Neural progenitor cell (in vitro differentiated cells): ENCODE measurements at places on chromosomes 4 and X. TPM values are rescaled to one million over a fixed set of nuclear protein-coding genes. Genes with fewer than 3 reads are reported as not detected.

KLB gene
- total RNA-seq: not detected in 2 replicates

KLHL13 gene
- total RNA-seq: 22.1 and 22.6 TPM in 2 replicates

PNMA5 gene
- total RNA-seq: not detected in 2 replicates

TMPRSS11F gene
- not detected in 2 replicates for total RNA-seq

GALNT7 gene
- total RNA-seq: 44.6 and 62.3 TPM in 2 replicates

RAB41 gene
- total RNA-seq: not detected in 2 replicates

UXT gene
- total RNA-seq: 88.5 and 91.9 TPM in 2 replicates

DNA sequence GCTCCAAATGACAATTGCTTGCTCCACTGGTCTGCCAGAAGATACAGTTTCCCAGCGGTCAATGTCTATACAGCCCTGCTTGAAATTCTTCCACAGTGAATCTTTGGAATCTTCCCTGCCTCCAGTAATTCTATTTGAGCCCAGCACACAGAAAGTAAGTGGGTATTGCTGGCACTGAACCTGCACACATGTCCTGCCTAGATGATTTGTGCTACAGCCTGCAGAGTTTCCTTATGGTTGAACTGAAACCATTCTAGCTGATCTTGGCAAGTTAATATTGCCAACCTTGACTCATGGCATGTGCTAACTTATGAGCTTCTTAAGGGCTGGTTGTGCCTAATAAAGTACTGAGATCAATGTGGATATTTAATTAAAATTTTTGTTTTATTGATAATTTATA, 553.8 kb upstream of the GNPDA2 start:
- H3K4me1 ChIP-seq: no peaks in the 10 kb centered on the region
- no peaks in the 10 kb centered on the region for H3K36me3 ChIP-seq
- DNase-seq: no peak
- no peak overlapping the region for H3K27ac ChIP-seq

- no peaks in the 10 kb centered on the region for H3K4me1 ChIP-seq
- H3K36me3 ChIP-seq: no peaks in the 10 kb centered on the region
- H3K27ac ChIP-seq: no peak overlapping the region
- H3K4me3 ChIP-seq: no peak overlapping the region
- DNase-seq: no peak
Observed at GRCh38 chrX:33989936-33990335, 142.2 kb downstream of the FAM47A start.

GRCh38 chr4:57607566-57608180, 497.5 kb upstream of the IGFBP7 start:
- H3K27me3 ChIP-seq: no peaks in the 10 kb centered on the region
- peak overlapping the region; percentile 1 for H3K4me3 ChIP-seq
- no peaks in the 10 kb centered on the region for H3K36me3 ChIP-seq
- H3K4me1 ChIP-seq: peaks cover 11% of the 10 kb centered on the region

- H3K27ac ChIP-seq: no peak overlapping the region
- H3K4me1 ChIP-seq: no peaks in the 10 kb centered on the region
- no peaks in the 10 kb centered on the region for H3K36me3 ChIP-seq
- no peaks in the 10 kb centered on the region for H3K27me3 ChIP-seq
- no peak for DNase-seq
Observed at GRCh38 chr4:73974352-73974751, 7.5 kb downstream of the PF4 start.

DNA sequence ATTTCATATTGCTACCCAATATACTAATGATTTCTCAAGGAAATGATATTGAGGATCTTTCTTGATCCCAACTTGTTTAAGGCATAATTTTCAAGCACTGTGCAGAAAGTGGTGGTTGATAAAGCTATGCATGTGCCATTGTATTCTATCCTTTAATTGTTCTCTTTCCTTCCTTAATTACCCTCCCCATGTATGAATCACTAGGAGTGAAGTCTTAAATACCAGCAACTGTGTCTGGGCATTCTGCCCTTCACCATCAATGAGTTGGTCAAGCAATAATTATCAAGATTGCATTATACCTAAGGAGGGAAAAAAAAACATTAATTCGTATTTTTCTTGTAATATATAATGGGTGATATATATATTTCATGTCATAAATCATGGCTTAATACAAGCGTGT, 111.8 kb upstream of the FRMPD4 start:
- DNase-seq: no peak
- H3K27ac ChIP-seq: no peak overlapping the region
- H3K4me3 ChIP-seq: no peak overlapping the region

GRCh38 chr4:81314196-81314896, 99.3 kb upstream of the PRKG2 start:
- H3K36me3 ChIP-seq: no peaks in the 10 kb centered on the region
- DNase-seq: peak; percentile 12
- H3K4me3 ChIP-seq: no peak overlapping the region
- H3K27ac ChIP-seq: no peak overlapping the region
- no peaks in the 10 kb centered on the region for H3K4me1 ChIP-seq

- H3K27ac ChIP-seq: no peak overlapping the region
- no peaks in the 10 kb centered on the region for H3K36me3 ChIP-seq
- DNase-seq: no peak
- no peaks in the 10 kb centered on the region for H3K4me1 ChIP-seq
Observed at GRCh38 chrX:87874043-87874442, 356.4 kb downstream of the KLHL4 start.

GRCh38 chrX:104921584-104922205, 298.8 kb downstream of the TEX13A start:
- no peak overlapping the region for H3K4me3 ChIP-seq
- no peaks in the 10 kb centered on the region for H3K36me3 ChIP-seq
- DNase-seq: no peak

DNA sequence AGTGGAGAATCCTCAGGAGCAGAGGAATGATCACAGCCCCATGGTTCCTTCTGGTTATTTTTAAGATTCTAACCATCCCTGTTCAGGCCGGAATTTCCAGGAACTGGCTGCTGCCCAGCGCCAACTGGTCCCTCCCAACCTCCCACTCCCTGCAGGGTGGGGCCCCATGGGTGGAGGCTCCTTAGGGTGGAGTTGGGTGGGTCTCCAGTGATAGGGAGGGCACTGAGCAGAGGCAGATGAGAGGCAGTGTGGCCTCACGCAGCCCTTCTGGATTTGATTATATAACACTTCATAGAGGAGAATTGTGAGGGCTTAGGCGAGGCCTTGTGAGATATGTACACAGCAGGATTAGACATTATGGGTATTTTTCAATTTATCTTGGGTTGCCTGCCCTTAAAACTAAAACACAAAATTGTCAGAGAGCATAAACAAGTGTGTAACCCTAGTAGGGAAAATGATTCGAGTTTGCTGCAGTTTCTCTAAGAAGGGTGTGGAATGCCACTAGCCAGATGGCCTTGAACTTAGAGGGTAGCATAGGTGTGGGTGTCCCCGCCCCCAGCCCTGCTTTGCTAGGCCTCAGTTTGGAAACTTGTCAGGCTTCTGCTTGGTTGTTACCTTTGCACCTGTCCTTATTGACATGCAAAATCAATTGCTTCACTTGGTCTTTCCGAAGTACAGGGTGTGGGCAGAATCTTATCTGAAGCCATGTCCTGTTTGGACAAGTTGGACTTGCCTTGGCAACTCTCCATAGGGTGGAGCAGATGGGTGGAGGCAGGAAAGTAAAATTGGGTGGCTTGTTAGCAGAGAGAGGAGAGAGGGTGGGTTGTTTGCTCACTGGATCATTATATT, 9.4 kb downstream of the KLF3 start:
- no peaks in the 10 kb centered on the region for H3K36me3 ChIP-seq
- no peaks in the 10 kb centered on the region for H3K27me3 ChIP-seq
- H3K4me1 ChIP-seq: peaks cover 67% of the 10 kb centered on the region

- H3K36me3 ChIP-seq: peaks cover 7% of the 10 kb centered on the region
- DNase-seq: no peak
- H3K4me3 ChIP-seq: no peak overlapping the region
- H3K27ac ChIP-seq: no peak overlapping the region
Observed at GRCh38 chrX:53883196-53883595, 161.1 kb downstream of the PHF8 start.

- no peak overlapping the region for H3K4me3 ChIP-seq
- no peaks in the 10 kb centered on the region for H3K27me3 ChIP-seq
- peaks cover 31% of the 10 kb centered on the region for H3K4me1 ChIP-seq
- H3K36me3 ChIP-seq: no peaks in the 10 kb centered on the region
- H3K27ac ChIP-seq: no peak overlapping the region
- no peak for DNase-seq
Observed at GRCh38 chr4:16684097-16684496, 214.3 kb downstream of the LDB2 start.

DNA sequence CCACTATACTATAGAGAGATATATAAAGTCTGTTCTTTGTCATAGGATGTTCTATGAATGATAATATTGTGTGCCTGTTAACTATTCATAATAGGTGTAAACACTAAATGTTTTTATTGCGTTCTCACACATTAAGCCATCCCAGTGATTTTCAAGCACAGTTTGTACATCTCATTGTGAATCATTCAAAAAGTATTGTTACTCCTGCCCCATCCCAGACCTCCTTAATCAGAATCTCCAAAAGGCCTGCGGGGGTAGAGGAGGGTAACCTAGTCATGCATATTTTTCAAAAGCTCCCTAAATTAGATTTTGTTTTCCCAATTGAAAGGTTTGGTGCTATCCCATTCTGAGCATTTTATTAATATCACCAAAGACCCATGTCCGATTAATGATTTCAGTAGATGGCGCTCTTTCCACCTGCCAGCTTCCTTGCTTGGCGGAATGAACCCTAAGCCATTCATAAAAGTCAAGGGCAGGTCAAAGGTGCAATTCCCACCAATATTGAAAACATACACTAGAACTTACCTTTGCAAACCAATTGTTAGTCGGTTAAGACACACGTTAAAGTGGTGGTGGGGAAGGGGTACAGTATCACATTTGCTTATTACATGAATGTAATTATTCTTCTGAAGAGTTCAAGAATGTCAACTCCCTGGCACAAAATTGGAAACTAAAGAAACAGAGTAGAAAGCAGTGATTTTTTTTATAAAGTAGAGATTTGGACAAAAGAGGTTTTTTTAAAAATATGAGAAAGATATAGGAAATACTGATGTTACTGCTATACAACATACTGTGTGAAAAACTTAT, 5.8 kb upstream of the TET2 start:
- no peaks in the 10 kb centered on the region for H3K4me1 ChIP-seq
- peak; percentile 43 for DNase-seq
- no peak overlapping the region for H3K27ac ChIP-seq
- no peak overlapping the region for H3K4me3 ChIP-seq
- H3K27me3 ChIP-seq: peaks cover 80% of the 10 kb centered on the region

DNA sequence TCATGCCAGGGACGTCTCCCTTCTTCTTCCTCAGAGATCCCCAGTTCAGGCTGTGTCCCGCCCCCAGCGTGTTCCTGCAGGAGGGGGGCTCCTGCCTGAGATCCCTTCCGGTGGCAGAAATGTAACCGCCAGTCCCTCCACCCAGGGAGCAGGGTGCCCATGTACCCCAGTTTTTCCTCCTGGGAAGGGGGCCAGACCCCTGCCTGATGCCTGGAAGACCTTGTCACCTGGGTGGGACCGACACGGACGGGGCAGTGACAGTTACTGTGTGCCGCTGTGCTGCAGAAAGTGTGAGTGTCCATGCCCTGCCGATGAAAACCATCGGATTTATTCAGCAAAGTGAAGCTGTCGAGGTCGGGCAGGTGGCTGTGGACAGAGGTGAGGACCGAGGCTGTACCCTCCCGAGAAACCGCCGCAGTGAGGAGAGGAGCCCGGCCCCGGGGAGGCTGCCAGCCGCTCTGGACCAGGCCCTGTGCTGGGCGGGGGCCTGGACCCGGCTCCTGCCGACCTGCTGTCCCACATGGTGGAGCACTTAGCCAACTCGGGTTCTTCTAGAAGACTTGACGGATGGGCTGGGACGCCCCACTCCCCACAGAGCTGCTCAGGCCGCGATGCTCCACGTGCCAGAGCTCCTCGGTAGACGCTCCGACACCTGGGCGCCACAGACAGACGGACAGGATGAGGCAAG, 36.7 kb upstream of the HMX1 start:
- no peak for DNase-seq
- H3K4me3 ChIP-seq: no peak overlapping the region
- no peak overlapping the region for H3K27ac ChIP-seq
- H3K4me1 ChIP-seq: no peaks in the 10 kb centered on the region

GRCh38 chr4:10457255-10457801, at the start of gene ZNF518B:
TSS of gene ZNF518B (minus strand) at chr4:10457426. CDS start at chr4:10446328, 11,098 bp downstream.
- H3K4me3 ChIP-seq: peak within 1 kb of the TSS; percentile 57
- peaks cover 5% of the 10 kb centered on the region for H3K36me3 ChIP-seq
- DNase-seq: peak; percentile 87
- H3K27me3 ChIP-seq: peaks cover 50% of the 10 kb centered on the region
- H3K27ac ChIP-seq: no peak within 1 kb of the TSS

GRCh38 chr4:56048702-56049431, 100.1 kb downstream of the CEP135 start:
- H3K27me3 ChIP-seq: no peaks in the 10 kb centered on the region
- no peaks in the 10 kb centered on the region for H3K36me3 ChIP-seq
- peaks cover 22% of the 10 kb centered on the region for H3K4me1 ChIP-seq
- DNase-seq: peak; percentile 91
- peak overlapping the region; percentile 46 for H3K27ac ChIP-seq
- H3K4me3 ChIP-seq: peak overlapping the region; percentile 91

DNA sequence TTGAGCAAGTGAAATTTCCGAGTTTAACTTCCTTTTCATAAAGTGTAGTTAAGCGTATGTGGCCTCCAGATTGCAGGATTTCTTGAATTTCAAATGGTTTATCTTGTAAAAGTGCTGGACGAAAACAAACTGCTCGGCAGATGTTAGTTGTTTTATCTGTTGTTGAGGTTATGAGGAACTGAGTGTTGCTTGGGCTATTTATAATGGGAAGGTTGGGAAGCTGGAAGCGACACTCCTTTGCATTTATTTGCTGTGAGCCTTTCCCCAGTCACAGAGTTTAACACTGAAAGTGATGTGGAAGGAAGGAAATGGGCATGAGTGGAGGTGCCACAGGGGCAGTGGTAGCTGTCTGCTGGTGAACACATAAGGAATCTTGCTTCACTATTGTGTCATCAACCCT, 284.9 kb downstream of the PCDH7 start:
- H3K27me3 ChIP-seq: no peaks in the 10 kb centered on the region
- no peak for DNase-seq
- no peak overlapping the region for H3K27ac ChIP-seq
- no peaks in the 10 kb centered on the region for H3K4me1 ChIP-seq
- no peak overlapping the region for H3K4me3 ChIP-seq

- no peaks in the 10 kb centered on the region for H3K4me1 ChIP-seq
- no peak for DNase-seq
- H3K27me3 ChIP-seq: no peaks in the 10 kb centered on the region
- no peak overlapping the region for H3K4me3 ChIP-seq
- no peak overlapping the region for H3K27ac ChIP-seq
- H3K36me3 ChIP-seq: no peaks in the 10 kb centered on the region
Observed at GRCh38 chrX:6645216-6645615, 110.3 kb upstream of the VCX3A start.

DNA sequence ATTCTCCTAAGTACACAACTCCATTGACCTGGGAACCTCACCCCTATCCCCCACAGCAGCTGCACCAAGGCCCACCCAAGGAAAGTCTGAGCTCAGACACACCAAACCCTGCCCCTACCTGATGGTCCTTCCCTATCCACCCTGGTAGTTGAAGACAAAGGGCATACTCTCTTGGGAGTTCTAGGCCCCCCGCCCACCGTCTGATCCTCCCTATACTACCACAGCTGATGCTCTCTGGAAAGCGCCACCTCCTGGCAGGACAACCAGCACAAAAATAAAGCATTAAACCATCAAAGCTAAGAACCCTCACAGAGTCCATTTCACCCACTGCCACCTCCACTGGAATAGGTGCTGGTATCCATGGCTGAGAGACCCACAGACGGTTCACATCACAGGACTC, 83.6 kb downstream of the ANAPC10 start:
- no peak overlapping the region for H3K4me3 ChIP-seq
- DNase-seq: peak; percentile 3
- no peaks in the 10 kb centered on the region for H3K27me3 ChIP-seq
- no peaks in the 10 kb centered on the region for H3K36me3 ChIP-seq
- no peak overlapping the region for H3K27ac ChIP-seq
